ENCODE measurements at places on chromosomes 5 and 9.
A peak's percentile ranks its signal among the peaks of the same experiment; 100 is the strongest.

DNA sequence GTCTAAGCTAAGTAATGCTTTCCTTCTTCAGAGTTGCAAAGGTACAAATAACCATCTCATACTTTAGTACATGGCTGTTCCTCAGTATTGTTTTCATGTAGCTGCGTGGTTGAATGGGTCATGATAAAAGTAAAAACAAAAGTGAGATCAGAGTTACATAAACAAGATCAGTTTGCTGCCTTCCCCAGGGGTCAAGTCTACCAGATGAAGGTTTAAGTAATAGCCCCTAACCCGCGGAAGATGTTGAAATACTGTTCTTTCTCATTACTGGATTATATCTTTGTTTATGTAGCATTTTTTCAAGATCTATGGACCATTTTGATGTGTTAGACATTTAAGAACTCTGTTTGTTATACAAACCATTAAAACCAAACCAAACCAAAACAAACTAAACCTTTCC, 34.1 kb upstream of the ARRDC3 start:
- no peak for DNase-seq

DNA sequence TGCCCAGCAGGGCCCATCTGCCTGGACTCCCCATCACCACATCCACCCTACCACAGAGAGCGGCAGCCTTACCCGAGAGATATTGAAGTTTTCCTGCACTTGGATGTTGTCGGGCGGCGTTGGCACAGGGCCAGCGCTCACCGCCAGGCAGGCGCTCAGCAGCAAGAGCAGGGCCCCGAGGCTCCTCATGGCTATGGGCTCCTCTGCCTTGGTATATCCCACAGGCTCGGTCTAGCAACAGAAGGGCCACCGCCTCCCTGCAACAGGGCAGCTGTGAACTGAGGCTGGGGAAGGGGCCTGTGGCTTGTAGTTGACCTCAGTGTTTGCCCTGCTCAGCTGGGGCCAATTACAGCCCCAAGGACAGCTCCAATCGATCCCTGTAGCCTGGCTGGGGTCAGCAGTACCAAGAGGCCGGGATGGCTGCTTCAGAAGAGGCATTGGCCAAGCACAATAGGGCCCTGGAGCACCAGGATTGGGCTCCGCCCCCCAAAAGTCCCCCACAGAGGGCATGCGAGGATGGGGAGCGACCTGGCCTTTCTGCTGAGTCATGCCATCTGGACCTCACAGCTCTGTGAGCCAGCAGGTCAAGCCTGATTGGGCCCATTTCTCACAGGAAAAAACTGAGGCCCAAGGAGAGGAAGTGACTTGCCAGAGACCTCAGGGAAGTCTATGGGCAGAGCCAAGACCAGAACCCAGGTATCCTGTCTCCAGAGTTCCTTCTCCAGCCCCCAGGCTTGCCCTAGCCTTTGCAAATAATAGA, at the start of gene AMBP:
Gene AMBP (minus strand): TSS at position 280 of the 760 bp plus-strand sequence. CDS start 91 bp downstream, at position 189.
- peak; percentile 6 for DNase-seq

GRCh38 chr5:141127305-141127704, 5.7 kb downstream of the PCDHB4 start:
- DNase-seq: no peak

DNA sequence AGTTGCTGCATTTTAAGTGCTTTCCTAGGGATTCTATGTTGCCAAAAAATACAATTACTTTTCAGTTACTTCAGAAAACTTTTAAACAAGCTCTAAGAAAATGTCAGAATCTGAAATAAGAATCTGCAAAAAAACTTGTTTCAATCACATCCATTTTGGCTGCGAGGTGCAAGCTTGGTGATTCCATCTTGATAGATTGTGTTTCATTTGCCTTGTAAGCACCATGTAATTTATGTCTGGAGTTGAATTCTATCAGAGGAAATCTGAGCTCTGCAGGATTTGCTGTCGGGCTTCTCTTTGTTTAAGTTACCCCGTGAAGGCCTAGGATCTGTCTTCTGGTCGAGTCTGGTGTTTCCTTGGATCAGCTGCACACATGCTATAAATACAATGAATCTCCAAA, 40.4 kb upstream of the MAN2A1 start:
- no peak for DNase-seq

GRCh38 chr9:69877852-69878514, 57.4 kb downstream of the CFAP95 start:
- DNase-seq: no peak

GRCh38 chr5:119743927-119744326, 114.6 kb downstream of the FAM170A start:
- peak; percentile 22 for DNase-seq

- DNase-seq: no peak
These were observed 14.5 kb downstream of the DOCK2 start for GRCh38 chr5:169651526-169651925.

DNA sequence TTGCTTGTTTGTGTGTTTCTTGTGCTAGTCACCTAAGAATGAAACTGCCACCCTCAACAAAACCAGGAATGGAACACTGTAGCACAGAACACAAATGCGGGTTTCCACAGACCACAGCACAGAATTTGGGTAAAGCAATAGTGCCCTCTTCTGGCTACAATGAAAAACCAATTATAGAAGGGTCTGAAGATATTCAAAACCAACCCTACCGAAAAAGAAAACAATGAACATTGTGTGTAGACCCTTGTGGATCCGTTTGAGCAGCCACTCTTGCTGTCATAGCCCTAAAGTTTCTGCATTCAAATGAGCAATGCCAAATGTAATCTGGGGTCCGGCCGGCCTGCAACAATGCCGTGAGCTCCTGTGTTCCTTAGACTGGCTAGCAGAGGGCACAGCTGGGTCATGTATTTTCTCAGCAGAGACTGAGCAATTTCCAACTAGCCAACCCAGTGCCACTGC, 8.3 kb upstream of the ENC1 start:
- peak; percentile 51 for DNase-seq

DNA sequence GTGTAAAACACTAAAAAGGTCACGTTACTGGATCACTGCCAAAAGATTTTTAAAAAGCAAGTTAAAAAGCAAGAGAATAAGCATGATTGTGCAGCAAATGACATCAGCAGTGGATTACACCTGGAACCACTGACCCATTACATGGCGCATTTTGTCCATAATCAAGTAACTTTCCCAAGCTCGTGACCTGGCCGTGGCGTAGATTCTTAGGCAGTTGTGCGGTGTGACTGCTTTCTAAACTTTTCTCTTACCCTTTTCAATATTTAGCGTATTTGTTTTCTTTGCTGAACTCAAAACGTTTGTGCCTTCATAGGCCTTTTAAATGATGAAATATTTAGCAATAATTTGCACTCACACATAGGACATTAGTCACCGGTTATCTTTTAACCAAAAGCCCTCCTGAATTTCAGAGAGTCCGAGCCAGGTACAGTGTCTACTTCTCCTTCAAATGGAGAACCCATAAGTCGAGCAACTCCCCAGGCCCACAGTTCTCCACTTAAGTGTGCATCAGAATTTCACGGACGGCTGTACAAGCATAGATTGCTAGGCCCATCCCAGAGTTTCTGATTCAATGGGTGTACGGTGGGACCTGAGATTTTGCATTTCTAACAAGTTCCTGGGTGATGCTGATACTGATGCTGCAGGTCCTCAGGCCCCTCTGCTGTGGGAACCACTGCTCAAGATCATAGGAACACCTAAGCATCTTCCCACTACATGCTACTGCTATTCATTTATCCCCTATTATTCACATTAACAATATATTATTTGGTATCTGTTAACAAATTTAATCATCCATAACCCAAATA, 144.4 kb downstream of the GLIS3 start:
- DNase-seq: no peak

GRCh38 chr5:6201631-6202030, 176.7 kb downstream of the MED10 start:
- DNase-seq: no peak

DNA sequence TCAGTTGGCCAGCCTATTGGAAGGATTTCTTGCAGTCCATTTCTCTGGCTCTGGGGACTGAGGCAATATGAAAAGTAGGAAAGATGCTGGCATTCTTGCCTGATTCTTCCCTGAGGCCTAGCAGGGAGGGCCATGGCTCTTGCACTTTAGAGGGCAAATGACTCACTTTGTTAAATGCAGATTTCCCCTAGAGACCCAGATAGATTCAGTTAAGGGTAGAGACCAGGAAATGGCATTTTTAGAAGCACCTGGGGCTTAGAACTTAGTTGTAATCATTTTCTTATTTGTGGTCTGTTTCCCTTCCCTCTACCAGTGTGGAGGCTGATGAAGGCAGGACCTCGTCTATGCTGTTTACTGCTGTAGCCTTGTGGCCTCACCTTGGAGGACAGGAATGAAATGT, 112.8 kb upstream of the NR3C1 start:
- DNase-seq: no peak

DNA sequence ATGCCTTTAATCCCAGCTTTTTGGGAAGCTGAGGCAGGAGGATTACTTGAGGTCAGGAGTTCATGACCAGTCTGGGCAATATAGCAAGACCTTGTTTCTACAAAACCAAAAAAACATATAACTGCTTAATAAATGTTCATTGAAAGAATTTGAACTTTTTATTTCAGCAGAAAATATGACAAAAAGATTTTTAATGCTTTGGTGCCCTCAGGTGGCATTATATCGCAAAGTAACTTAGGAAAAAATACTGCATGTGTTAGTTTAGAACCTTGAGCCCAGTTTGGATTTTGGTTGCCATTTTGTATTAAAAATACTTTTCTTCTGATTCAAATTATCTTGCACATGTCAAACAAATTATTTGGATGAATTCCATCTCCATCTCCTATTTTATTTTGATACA, 103.2 kb downstream of the GPBP1 start:
- DNase-seq: peak; percentile 67

GRCh38 chr5:173396311-173396993, 68.2 kb upstream of the STC2 start:
- DNase-seq: no peak

- no peak for DNase-seq
These were observed 126.6 kb downstream of the BARX1 start for GRCh38 chr9:93828331-93829097.

DNA sequence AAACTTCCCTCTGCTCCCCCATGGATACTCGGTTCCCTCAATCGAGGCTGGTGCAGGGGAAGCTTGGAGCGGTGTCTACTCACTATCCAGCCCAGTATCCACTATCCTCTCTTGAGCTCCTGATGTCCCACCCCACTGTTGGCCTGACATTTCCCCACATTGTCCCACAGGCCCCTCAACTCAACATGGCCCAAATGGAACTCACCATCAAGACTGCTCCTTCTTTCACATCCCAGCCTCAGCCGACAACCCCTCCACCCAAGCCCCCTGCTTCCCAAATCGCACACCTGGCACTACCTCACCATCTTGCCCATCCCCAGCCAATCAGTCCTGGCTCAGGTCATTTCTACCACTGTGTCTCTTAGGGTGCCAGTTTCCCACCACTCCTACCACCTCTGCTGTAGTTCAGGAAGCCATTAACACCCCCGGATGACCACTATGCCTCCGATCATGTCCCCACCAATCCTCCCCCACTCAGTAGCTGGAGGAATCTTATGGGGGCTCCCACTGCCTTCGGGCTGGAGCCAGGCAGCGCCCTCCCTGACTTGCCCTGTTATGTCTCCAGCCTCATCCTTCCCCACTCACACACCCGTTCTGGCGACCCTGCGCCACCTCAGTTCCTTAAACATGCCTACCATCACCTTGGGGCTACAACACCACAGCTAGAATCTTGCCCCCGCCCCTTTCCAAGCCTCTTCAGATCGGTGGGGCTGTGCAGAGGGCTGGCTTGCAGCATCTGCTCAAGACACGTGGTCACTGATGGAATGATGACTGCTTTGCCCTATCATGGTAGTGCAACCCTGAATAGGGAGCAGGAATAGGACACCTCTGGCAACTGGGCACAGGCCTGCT, 273.6 kb downstream of the FSTL4 start:
- no peak for DNase-seq

- no peak for DNase-seq
These were observed 1.5 kb downstream of the EGFL7 start for GRCh38 chr9:136664000-136664915.

DNA sequence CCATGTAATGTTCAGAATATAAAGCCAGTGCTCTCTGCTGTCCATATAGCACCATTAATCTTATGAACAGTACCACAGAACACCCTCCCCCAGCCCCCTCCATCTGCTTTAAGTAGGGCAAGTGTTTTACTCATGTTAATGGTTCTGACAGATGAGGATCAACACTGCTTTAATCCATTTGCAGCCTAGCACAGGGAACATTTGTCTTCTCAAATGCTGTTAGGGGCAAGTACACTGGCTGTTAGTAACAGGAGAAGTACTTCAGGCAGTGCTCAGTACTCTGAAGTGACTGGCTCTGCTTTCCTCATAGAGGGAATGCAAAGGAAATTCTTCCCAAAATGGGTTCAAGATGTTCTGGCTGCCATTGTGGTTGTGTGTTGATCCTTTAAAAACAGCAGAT, 202.6 kb downstream of the DCP2 start:
- no peak for DNase-seq

DNA sequence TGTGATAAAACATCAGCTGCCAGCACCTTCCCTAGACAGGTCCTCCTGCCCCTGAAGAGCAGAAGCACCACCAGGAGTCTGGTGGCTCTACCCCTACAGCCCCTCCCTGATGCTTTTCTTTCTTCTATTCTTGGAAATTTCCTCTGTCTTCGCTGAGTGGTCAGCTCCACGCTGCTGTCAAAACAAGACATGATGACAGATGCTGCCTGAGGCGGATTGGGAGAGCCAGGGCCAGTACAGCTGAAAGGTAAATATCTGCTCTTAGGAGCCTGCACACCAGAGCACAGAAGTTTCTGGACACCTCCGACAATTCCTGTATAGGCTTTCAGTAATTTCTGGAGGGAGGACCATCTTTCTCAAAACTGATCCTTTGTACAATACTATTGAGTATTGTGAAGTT, 4.7 kb upstream of the OR1Q1 start:
- DNase-seq: no peak

DNA sequence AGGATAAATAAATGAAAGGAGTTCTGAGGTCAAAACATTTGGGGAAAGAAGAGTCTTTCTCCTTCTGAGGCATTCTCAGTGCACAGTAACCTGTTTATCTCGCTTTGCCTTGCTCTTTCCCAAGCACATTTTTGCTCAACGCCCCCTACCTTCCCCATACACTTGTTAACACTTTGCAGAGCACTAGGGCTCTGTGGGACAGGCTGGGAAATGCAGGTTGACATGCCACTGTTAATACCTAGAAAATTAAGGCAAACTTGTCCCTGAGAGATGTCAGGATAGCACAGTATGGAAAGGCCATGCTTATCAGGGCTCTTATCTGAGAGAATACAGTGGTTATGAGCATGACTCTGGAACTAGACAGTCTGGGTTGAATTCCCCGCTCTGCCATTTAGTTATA, 152.0 kb downstream of the DOCK8 start:
- no peak for DNase-seq

GRCh38 chr5:17415321-17415758, 82.7 kb upstream of the TAF11L2 start:
- DNase-seq: no peak

DNA sequence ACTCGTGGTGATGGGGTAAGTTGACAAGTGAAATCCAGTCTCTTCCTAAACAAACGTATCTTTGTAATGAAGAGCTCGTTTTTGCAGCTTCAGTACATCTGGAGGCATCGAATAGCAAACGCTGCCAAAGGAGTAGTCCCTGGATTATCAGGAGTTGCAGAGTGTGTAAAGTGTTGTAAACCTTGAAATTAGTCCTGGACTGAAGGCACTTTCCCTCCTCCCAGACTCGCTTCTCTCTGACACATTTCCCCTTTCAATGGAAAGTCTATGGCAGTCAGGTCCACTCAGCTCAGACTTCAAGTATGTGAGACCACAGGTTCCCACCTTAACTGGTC, 1.5 kb upstream of the PBX3 start:
- no peak for DNase-seq
